ENCODE measurements at places on chromosomes 2 and 18.

- no peak for DNase-seq
Measured at GRCh38 chr2:168160897-168161296, 86.5 kb downstream of the STK39 start.

DNA sequence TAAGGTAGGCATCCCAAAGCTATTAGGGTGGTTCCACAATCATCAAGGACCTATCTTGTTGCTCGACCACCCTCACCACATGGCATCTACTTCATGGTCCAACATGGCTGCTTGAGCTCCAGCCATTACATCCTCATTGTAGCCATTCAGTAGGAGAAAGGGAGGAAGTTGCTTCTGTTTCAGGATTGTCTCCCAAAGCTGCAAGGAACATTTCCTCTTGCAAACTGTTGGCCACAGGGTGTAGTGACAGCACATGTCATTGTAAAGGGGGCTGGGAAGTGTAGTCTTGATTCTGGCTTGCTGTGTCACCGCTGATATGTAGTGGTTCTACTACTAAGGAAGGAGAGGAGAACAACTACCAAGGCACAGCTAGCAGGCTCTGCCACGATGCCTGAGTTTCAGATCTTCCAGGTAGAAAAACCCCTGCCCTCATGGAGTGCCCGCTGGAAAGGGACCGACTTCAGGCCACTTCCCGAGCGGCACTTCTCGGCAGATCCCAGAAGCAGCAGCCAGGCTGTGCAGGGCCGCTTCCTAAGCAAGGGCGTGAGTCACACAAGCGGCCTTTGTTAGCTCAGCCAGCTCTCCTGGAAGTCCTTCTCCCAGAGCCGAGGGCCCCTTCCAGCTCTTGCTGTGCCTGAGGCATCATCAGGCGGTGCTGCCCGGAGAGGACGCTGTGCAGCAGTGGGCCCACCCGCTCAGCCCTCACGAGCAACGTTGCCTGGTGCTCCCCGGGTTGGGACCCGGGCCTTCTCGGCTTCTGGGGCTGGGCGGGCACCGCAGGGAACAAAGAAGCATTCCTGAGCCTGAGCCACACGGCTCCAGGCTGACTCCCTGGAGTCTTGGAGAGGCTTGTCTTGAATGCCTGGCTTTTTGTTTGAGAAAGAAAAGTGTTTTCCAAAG lies 58.2 kb downstream of the HS6ST1 start:
- DNase-seq: peak; percentile 41

DNA sequence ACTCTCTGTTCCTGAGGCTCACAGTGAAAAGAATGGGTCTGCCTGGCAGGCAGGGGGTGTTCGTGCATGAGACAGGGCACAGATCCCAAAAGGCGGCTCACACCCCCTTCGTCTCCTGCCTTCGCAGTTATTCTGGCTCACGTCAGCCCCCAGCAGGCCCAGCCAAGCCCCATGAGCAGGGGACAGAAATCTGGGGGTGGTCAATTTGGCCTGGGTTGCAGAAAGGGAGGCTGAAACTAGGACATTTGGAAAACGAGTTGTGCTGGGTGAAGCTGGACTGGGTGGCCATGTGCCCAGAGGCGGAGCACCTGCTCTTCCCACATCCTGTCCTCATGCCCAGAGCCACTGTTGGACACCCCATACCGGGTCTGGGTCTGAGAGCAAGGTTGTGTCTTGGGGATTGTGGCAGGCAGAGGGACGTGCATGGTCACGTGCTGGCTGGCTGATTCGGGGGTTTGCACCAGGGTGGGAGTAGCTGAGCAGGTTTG lies 99.0 kb upstream of the MCFD2 start:
- DNase-seq: no peak

DNA sequence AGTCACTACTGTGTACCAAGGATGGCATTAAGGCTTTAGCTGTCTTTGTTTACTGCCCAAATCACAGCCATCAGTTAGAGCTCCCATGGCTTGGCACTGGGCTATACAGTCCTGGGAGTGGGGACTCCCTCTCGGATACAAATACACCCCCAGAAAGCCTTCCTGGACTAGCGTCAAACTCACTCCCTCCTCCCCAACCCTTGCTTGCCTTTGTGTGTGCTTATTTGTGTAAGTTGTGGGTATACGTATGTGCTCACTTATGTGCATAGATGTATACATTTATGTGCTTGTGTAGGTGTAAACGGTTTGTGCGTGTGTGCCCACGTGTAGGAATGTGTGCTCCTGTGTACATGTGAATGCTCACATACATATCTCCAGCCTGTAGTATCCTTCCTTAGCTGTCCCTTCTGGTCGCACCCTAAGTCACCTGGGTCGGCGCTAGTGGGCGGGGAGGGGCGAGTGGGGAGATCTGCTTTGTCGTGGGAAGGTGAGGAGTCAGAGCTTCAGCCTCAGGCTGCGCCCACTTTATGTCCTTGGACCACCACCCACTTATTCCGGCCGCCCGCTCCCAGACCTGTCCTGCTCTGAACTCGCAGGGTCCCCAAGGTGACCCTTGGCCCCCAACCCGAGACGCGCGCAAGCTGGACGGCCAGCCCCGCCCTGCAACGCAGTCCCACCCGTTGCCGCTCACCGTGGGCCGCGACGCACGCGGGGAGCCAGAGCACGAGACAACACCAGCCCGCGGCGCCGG lies 461 bp downstream of the PRADC1 start:
- no peak for DNase-seq

GRCh38 chr2:98126061-98126460 lies 39.1 kb downstream of the VWA3B start:
- no peak for DNase-seq

- no peak for DNase-seq
Measured at GRCh38 chr2:162711832-162712540, 126.6 kb downstream of the KCNH7 start.

GRCh38 chr2:1088192-1088860 lies 137.7 kb downstream of the SNTG2 start:
- no peak for DNase-seq

DNA sequence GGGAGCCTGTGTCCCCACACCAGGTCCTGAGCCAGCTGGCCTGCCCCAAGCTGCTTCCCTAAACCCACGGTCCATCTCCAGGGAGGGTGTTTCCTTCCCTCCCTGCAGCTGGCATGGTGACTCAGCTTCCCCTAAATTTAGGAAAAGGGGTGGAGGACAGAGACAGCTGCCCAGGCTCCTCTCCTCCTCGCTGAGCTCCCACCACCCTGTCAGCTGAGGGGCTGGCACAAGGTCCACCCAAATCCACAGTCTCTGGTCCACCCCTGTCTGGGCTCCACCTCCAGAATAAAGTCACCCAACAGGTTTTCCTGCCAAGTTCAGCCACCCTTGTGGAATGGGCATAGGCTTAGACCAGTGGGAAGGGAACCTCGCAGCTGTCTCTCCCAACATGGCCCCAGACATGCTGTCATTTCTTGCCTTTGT lies 156.5 kb downstream of the TNS1 start:
- DNase-seq: no peak

DNA sequence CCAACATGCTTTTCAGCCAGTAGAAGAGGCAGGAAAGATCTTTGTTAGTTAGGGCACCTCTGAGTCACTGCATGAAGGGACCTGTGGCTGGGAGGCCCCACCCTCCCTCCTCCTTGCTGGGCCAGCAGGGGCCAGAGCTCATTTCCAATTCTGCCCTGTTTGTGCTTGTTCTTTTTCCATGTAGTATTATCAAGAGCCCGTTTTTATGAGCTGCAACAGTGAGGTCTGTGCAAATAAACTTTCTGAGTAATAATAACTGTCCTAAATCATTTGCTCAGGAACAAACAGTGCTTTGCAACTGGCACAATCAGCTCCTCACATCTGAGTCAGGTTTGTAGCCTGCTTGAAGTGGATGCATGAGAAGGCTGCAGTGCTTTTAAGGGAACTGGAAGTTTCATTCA lies 128.0 kb downstream of the ARL4C start:
- DNase-seq: no peak

DNA sequence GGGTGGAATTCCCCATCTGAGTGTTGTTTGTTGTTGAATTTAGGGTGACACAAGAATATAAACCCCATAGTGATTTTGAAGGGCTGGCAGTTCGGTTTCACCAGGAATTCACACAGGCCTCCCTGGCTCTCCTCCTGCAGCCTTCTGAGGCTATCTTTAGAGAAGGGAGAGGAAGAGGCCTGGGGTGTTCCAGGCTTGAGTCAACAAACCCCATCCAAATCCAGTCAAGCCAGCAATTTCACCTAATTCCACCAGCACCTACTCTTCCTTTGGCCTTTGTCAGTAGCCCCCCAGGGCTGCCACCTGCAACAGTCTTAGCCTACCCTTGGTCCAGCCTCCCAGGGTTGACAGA lies 32.0 kb downstream of the MARCHF4 start:
- DNase-seq: no peak

DNA sequence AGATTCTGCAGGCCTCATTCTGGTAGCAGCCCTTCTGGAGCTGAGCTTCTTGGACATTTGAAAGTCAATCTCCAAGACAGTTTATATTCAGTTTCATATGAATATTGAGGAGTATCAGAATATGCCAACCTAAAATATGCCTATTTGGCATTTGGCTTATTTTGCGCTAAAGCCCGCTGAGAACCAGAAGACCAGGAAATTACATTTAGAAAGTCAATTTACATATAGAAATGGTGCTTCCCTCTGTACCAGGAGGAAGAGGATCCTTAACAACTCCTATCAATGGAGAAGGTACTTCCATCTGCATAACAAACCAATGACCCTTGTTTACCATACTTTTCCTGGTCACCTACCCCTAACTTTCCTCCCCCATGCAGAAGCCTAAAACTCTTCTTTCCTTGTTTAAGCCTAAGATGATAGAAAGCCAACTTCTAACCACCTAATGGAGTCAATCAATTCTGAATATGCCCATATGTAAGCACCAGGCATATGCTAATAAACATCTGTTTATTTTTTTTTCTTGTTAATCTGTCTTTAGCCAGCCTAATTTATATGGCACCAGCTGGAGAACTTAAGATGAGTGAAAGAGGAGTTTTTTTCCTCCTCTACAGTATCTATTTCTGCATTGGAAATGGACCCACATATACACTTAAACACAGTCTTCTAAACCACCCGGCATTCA lies 57.0 kb upstream of the DYNC1I2 start:
- no peak for DNase-seq

GRCh38 chr18:35624146-35624545 lies 42.6 kb downstream of the GALNT1 start:
- no peak for DNase-seq

DNA sequence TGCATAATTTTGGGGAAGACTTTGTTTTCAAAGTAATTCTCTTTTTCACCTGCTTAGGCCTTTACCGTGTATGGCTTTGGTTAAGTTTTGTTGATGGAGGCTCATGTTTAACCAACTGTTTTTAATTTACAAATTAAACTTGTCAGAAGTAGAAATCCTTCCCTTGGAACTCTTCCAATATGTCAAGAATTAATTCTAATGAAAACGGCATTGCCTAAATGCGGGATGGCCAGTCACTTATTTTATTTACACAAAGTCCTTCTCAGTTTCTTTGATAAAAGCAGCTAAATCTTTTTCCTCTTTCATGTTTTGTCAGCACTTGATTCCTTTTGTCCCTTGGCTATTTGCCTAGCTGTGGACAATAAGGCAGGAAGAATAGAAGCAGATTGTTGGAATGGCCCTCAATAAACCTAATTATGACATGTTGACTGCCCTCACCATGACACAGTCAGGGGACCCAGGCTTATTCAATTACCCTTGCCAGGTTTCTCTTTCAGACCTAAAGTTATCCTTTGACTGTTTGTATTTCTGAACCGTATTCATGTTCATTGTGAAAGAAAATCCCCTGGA lies 26.3 kb downstream of the PAX3 start:
- DNase-seq: no peak

DNA sequence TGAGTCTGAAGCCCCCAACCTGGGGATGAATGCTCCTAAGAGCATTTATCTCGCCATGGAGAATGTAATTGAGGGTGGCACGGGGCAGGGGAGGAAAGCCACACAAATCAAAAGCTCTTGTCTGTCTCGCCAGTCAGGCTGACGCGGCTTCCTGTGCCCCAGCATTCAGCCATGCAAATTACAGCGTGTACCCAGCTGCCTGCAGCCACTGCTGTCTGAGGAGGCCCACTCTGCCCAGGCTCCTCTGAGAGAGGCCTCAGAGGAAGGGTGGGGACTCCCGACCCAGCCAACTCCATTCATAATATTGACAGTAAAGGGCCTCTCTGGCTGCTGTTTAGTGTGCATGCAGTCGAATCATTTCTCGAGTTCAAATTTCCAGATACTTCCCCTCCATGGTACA lies 22.0 kb downstream of the SMAD7 start:
- no peak for DNase-seq

- no peak for DNase-seq
Measured at GRCh38 chr2:110157153-110157793, 41.7 kb upstream of the MALL start.

DNA sequence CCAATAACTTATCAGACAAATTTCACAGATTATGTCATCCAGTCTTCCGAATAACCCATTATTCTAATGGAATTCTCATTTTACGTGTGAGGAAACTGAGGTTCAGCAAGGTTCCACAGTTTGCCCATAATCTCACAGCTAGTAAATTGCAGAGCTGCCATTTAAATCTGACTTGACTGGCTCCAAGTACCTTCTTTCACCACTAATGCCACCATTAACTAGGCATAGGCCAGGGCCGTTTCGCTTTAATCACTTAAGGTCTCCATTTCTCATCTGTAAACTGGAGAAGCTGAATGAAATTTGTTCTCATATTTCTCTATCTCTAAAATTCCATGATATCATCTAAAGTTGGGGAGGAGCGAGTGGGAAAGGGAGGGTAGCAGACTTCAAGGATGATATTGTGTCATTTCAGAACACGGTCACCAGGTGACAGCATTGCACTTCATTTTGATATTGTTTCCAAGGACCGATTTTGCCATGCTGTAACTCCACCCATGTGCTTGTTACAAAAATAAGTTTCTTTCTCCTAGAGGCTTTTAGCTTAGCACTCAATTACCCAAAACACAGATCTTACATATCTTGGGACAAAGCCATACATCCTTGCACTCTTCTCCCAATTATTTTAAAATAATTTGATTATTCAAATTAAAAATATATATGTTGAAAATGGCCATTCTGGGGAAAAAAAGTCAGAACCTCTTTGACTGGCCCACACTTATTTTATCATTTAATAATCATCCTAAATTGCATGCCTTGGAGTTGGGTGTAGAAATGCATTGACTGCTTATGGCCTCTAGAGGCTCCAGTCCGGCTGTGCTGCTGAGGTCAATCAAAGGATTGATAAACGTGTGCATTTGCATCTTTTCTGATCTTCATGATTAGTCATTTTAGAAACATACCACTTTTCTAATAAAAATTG lies 123.8 kb downstream of the AKAIN1 start:
- DNase-seq: no peak

- DNase-seq: no peak
Measured at GRCh38 chr2:182248362-182248761, 178.5 kb downstream of the PDE1A start.

- DNase-seq: no peak
Measured at GRCh38 chr18:77012806-77013541, 119.6 kb downstream of the MBP start.

DNA sequence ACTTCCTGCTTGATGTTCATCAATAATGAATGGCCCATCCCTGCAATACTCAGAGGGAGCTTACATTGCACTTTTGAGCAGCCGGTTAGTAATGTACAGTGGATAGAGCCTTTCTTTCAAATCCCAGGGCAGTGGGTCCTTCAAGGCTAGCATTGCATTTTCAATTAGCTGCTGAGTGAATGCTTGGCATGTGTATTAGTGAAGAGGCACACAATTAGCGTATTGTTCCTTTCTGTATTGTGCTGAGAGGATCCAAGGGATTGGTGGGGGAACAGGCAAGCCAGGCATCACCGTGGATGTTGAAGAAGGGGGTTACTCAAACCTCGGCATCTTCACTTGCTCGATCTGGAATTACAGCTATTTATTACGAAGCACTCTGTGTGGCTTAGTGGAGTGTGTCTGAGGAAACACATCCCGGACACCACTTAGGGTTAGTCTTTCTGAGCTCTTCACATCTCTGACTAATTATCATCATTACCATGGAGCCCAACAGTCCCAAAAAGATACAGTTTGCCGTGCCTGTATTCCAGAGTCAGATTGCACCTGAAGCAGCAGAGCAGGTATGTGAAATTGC lies at the start of gene PPP1R1C:
Gene PPP1R1C, plus strand, starts transcription at position 222 of the 574 bp plus-strand sequence. Its CDS starts 258 bp downstream, at position 480.
- DNase-seq: no peak
